ENCODE measurements at places on chromosomes 12 and 14.
A peak's percentile ranks its signal among the peaks of the same experiment; 100 is the strongest.

DNA sequence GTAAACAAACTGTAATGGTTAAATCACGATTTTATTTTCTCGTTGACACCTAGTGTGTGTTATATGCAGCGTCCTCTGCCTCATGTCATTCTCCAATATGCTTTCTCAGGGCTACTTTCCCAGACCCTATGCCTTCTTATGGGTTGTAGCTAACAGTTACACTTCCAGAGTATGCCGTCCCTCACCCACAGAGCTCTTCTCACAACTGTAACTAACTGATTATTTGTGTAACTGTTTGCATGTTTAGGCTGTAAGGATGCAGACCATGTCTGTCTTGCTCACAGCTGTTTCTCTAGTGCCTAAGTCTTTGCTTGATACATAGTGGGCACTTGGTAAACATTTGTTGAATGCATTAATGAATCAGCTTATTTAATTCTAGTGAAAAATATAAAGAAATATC lies 417.5 kb downstream of the ZFP36L1 start:
- no peak for DNase-seq

DNA sequence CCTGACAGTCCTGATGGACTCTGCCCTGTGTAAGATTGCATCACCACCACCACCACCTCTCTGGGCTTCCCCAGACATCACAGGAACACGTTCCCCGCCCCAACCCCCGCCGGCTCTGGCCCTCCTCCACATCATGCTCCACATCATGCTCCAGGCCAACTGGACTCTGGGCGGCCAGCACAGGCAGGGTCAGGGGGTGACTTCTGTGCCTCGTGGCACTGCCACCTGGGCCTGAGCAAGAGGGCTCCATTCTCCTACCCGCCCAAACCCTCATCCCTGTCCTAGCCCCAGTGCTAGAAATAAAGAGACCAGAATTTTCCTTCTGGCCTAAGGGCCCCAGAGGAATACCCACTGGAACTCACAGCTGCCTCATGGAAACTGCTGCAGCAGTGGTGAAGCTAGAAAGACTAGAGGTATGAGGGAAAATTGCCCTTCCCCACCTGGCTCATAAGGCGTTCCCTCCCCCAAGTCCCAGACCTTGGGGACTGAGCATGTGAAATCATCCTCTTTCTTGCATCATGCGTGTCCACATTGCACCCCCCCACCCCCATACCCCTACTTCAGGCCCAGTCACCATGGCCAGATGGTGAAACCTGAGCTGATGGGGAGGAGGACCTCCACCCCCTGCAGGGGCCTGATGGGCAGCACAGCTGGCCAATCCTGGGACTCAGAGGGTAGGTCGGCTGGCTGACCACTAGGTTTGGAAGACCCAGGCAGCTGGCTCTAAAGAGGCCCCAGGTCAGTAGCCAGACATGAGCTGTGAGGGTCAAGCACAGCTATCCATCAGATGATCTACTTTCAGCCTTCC lies at the start of gene INHBE:
Gene INHBE, plus strand, starts transcription at position 742 of the 808 bp plus-strand sequence. CDS start 230 bp downstream, outside the sequence.
- no peak for DNase-seq

DNA sequence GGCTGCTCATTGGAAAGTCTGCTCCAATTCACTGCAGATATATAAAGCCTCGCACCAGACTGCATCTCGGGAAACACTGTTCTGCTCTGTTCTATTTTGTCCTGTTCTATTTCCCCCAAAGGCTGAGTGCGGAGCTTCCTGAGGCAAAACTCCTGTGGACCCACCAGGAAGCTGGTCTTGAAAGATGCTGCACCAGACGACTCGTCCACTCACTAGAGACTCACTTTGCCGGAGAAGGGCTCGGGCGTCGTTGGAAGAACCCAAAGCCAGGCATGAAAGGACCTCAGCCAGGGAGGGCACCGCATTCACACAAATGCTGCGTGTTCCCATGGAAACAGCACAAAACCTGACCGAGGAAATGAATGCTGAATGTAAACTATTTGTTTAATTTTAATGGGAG lies 331.2 kb upstream of the SFSWAP start:
- DNase-seq = no peak

GRCh38 chr12:75706786-75707605 lies 195.6 kb upstream of the KRR1 start:
- DNase-seq = peak; percentile 80

GRCh38 chr14:68814539-68815297 lies 21.9 kb upstream of the ZFP36L1 start:
- no peak for DNase-seq

DNA sequence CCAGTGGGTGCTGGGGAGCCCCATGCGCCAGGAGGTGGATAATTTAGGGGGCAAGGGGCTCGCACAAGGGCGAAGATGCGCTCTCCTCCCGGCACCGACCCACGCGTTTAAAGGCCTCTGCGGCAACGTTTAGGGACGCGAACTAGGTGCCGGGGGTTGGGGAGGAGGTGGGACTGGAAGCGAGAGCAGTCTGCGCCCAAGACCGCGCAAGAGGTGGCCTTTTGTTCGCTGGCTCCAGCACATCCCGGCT lies 1.3 kb downstream of the SLC38A1 start:
- DNase-seq = no peak

DNA sequence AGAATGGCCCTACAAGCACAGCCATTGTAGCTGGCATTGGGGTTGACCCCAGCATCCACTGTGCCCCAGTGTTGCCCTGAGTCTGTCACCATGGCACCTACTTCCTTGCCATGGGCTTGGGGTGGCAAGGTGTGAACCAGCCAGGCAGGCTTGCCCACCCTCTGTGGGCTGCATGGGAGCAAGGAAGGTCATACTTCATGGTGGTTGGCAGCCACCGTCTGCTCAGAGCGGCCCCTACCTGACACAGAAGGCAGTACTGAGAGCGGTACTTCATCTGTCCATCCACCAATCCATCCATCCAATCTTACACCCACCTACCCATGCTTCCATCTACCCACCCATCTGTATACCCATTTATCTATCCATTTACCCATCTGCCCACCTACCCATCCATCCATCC lies 160.1 kb downstream of the KIF26A start:
- DNase-seq = no peak

DNA sequence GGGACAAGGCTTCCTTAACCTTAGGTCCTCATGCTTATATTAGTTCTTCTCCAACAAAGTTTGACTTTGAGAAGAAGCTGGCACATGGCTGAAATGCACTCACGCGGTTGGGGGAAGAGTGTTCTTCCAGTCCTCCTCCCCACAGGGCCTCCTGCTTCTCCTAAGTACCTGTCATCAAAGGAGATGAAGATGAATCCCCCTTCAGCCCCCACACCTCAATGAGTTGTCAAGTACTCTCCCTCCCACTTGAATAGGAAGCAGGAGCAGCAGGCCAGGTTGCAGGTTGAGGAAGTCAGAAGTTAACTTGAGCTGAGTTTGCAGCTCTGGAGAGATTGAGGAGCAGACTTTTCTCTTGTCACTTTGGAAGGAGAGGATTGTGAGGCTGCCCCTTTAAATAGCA lies 2.9 kb upstream of the PDE1B start:
- no peak for DNase-seq

GRCh38 chr14:21049271-21049673 lies 7.1 kb downstream of the RNASE7 start:
- no peak for DNase-seq

Measured in epithelial cell of esophagus (primary cell).